ENCODE measurements at places on chromosomes 11 and 22.

DNA sequence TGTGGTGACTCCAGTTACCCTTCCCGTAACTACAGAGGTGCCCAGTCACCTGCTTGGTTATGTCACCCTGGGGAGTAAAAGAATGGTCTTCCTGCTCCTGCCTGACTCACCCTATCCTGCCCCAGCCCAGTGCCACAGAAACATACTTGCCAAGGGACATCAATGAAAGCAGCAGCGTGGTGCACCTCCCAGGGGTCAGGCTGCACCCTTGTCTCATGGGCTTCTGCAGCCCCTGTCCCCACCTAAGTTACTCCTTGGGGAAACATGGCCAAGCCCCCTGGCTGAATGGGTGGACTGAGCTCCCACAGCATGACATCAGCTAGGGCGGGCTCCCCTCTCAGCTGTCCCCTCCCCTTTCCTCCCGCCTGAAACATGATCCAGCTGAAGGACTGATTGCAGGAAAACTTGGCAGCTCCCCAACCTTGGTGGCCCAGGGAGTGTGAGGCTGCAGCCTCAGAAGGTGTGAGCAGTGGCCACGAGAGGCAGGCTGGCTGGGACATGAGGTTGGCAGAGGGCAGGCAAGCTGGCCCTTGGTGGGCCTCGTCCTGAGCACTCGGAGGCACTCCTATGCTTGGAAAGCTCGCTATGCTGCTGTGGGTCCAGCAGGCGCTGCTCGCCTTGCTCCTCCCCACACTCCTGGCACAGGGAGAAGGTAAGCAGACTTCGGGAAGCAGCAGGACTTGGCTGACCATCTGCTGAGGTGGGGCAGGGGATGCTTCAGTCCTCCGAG is at the start of gene HTR3A:
Gene HTR3A (plus strand): TSS at position 368 of the 730 bp plus-strand sequence. CDS start 218 bp downstream, at position 586.
- DNase-seq, result no peak

DNA sequence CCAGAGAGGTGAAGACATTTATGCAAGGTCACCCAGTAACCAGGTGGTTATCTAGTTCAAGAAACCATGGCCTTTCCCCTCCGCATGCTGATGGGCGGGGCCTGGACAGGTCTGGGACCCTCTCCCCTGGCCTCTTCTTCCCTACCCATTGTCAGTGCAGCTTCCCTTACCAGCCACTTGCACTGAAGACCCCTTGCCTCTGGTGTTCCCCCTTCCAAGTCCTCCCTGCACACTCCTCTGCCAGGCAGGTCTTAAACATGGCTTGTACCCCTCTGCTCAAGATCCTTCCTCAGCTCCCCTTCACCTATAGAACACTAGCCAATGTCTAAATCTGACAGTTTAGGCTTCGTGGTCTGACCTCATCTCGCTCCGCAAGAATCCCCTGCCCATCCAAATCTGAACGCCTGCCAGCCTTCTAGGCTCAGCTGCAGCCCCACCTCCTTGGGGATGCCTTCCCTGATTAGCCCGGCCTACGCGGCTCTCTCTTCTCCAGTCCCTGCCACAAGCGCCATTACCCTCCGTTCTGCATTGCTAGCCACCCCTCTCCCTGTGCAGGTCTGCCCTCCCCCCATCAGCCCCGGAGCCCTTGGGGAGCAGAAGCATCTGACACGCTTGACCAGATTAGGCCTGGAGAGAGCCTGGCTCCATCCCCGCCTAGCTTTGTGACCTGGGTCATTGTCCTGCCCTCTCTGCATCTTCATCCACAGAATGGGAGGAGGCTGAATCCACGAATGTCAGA is 213.8 kb downstream of the DSCAML1 start:
- no peak for DNase-seq

GRCh38 chr11:70915158-70915985 is 337.0 kb downstream of the SHANK2 start:
- DNase-seq, result no peak

DNA sequence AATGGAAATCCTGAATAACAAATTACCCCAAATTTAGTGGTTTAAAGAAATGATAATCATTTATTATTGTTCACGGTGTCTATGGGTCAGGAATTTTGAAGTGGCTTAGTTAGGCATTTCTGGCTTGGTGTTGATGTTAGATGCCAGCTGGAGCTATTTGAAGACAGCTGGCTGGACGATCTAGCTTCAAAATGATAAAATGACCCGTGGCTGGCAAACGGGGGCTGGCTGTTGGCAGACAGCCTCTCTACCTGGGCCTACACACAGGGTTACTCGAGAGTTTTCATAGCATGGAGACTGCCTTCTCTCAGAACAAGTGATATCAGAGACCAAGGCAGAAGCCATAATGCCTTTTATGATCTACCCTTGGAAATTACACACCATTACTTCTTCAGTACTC is 285.2 kb downstream of the METTL15 start:
- DNase-seq, result no peak

DNA sequence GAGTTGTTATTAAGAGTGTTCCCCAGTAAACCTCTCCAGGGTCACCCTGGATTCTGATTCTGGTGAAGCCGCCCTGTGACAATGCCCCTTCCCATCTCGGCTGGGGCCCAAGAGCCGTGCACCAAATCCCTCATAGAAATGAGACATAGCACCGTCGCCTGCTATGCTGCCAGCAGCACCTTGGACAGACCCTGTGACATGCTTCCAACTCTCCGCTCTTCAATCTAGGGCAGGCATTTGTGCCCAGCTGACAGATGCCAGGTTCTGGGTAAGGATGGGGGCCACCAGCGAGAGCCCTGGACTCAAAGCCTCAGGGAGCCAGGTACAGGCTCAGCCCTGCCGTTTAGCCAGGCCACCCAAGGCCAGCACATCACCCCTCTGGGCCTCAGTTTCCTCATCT is 55.8 kb upstream of the TCF20 start:
- no peak for DNase-seq

DNA sequence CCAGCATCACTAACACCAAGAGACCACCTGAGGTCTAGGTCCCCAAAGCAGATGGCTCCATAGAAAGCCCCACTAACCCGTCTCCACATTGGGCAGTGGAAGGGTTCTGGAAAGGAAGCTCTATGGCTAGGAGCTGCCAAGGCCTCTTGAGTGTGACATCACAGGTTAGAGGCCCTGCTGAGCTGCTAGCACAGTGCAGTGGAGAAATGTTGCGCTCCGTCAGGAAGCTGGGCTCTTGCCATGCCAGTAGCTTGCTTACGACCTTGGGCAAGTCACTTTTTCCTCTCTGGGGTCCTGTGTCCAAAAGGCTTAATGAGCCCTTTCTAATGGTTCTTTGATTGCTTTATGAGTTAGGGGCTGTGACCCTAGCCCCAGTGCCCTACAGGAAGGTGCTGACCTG is 10.6 kb downstream of the PIK3IP1 start:
- DNase-seq, result no peak

DNA sequence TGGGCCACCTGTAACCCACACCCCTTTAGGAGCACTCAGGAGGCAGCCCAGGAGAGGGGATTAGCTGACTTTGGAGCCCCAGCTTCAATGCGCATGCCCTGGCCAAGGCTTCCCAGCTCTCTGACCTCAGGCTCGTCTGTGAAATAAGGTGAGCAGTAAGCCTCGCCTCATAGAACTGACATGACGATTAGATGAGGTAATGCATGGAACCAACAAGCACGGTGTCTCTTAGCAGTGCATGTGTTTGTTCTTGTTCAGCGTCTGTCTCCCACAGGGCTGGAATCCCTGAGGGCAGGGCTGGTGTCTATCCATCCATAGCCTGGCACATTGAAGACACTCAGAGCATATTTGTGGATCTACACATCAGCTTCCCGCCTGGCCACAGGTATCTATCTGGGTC is 415.4 kb downstream of the MN1 start:
- no peak for DNase-seq

- no peak for DNase-seq
These were observed 296.4 kb downstream of the ETS1 start for GRCh38 chr11:128291007-128291406.

- DNase-seq, result no peak
These were observed 66.6 kb upstream of the RDX start for GRCh38 chr11:110362971-110363509.

GRCh38 chr11:17658211-17658610 is 61.2 kb upstream of the MYOD1 start:
- DNase-seq, result no peak

DNA sequence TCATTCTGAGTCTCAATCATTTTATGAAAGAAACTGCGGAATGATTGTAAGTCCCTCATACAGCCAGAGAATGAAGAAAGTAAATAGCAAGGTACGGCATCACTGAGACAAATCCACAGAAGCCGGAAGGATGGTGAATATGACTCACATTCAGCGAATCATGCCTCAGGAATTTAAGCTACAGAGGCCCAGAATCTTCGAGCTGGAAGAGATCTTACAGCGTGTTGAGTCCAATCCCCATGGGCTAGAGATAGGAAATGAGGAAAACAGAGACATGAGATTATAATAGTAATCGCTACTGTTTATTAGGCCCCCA is 173.2 kb downstream of the KIF18A start:
- DNase-seq, result no peak

GRCh38 chr11:133778161-133778560 is 67.2 kb downstream of the SPATA19 start:
- no peak for DNase-seq

GRCh38 chr11:63226488-63227114 is 16.8 kb downstream of the SLC22A25 start:
- DNase-seq, result no peak

DNA sequence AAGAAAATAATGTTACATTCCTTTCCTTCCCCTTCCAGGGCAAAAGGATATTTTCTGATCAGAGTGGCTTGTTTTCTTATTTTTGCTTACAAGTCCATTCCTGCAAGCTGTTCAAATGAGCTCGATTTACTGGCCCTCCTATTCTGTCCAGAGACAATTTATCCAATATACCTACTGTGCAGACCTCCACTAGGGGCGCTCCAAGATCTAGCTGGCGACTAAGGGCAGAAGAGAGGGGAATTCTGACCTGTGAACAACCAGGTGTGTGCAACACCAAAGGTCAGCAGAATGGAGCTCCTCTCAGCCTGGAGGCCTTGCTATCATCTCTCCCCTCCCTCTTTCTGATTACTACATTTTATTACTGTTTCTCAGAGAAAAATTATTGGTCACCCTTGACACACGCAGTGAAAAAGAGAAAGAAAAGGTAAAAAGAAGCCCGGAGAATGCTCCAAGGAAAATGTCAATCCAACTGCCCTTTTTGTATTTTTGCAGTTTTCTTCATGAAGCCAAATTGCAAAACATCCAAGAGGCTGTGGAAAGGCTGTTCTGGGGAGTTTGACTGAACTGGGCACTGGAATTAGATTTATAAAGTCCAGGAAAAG is 3.2 kb downstream of the SEZ6L start:
- DNase-seq, result peak; percentile 32

- no peak for DNase-seq
These were observed 14.0 kb downstream of the LAYN start for GRCh38 chr11:111554532-111554931.

GRCh38 chr11:121293288-121293594 is 670 bp downstream of the SC5D start:
- no peak for DNase-seq

- DNase-seq, result peak; percentile 33
These were observed 2.3 kb upstream of the DUSP8 start for GRCh38 chr11:1574238-1574932.

DNA sequence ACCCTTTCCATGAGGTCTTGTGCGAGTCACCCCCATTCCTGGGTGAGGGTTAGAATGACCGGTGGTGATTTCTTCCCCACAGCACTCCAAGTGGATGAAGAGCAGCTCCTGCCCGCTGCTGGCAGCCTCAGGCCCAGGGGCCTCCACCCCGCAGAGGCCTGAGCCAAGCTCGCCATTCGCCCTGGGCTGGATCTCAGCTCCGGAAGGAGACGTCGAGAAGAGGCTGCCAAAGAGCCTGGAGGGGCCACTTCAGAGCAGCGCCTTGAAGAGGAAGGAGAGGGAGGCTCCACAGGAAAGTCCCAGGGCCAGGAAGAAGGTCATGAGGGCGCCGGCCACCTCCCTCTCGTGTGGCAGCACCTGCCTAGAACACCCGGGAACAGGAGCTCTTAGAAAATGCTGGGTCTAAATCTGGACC is 8.4 kb downstream of the SLC29A2 start:
- DNase-seq, result no peak

- DNase-seq, result no peak
These were observed 24.9 kb downstream of the SLC43A1 start for GRCh38 chr11:57490456-57491248.

GRCh38 chr22:29385151-29385704 is 3.1 kb downstream of the AP1B1 start:
- no peak for DNase-seq

- DNase-seq, result no peak
These were observed 8.9 kb upstream of the UCP2 start for GRCh38 chr11:73991471-73992006.

GRCh38 chr11:20203831-20204230 is 43.6 kb upstream of the DBX1 start:
- no peak for DNase-seq

DNA sequence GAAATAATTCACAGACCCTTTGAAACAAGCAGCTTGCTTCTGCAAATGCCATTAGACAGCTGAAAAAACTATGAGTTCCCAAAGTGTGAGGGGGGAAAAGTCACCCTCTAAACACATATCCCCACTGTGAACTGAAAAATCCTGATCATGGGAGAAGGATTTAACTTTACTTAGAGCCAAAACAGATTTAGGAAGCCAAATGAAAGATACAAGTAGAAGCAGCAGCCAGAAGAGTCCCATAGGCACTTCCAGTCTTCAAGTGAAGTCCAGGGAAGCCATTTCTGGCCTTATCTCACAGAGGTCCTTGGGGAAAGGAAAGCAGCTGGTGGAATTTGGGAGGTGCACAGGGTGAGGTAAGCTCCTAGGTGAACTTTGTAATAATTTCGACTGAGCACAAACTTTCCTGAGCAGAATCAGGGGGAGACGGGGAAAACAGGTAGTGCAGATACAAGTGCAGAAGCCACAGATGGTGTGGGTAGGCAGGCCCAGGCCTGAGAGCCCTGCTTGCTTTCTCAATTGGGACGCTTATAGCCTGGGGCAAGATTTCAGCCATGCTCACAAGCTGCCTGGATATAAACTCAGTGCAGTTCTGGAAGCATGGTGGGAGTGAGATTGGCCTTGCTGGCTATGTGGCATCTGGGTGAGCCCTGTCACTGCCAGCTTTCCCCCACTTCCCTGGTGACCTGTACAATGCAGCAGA is 44.8 kb downstream of the GAS2 start:
- DNase-seq, result no peak

- no peak for DNase-seq
These were observed 21.3 kb downstream of the TNKS1BP1 start for GRCh38 chr11:57303280-57303989.

GRCh38 chr11:82315093-82315492 is 418.6 kb downstream of the FAM181B start:
- DNase-seq, result no peak

- no peak for DNase-seq
These were observed 165.1 kb upstream of the NCAM1 start for GRCh38 chr11:112795911-112796649.
